Posterior vena cava (tissue), 2 donors: ENCODE measurements at places on chromosomes 7 and 10.
A peak's percentile ranks its signal among the peaks of the same experiment; 100 is the strongest.

DNA sequence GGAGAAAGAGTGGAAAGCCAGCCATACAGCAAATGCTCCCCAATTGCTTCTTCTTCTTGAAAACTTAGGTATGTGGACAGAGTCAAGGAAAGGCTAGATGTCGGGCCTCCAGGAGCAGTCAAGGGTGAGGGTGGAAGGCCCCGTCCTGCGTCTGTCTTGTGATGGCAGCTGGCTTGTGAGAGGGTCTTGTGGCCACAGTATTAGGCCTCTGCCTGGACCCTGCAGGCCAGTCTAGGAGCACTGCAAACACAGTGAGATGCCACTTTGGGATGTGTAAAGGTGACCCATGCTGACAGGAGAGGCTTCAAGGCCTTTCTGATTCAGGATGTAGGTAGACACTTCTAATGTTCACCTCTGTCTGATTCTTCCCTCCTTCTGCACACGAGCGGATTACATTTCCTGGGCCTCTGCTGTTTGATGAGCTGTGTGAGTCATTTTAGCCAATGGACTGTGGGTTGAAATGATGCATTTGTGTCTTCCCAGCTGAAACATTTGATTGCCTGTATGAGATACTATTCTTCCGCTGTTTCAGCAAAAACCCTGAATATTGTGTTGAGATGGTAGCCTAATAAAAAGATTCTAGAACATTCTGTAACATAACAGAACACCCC, 135.4 kb downstream of the EMX2 start:
- no peak for DNase-seq

GRCh38 chr10:73359492-73359891, 828 bp upstream of the CFAP70 start:
- DNase-seq: no peak

GRCh38 chr7:142134909-142135308, 23.4 kb downstream of the MGAM2 start:
- DNase-seq: no peak

- DNase-seq: no peak
Observed at GRCh38 chr10:85168243-85168642, 839.9 kb downstream of the CCSER2 start.

DNA sequence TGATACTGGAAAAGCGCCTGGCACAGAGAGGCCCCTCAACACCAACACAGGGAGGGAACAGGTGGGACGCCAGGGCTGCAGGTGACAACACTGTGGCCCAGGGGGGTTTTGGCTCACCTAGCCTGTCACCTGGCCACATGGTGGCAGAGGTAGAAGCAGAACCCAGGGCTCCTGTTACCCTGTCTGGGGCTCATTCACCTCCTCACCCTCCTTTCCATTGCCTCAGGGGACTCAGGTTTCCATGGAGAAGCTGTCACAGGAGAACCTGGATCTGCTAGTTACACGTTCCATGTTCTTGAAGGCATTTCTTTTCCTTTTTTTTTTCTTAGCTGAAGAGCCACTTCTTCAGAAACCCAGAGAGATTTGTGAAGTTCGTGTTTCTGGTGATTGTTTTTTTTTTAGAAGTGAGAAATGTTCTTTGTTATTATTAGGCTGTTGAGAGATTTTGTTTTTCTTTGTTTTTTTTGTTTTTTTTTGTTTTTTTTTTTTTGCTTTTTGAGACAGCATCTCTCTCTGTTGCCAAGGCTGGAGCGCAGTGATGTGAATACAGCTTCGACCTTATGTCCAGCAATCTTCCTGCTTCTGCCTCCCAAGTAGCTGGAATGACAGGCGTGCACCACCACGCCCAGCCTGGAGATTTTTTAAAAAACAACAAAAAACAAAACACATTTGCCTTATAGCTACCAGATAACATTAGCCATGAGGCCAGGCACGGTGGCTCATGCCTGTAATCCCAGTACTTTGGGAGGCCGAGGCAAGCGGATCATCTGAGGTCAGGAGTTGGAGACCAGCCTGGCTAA, 16.0 kb downstream of the DENND2A start:
- no peak for DNase-seq

DNA sequence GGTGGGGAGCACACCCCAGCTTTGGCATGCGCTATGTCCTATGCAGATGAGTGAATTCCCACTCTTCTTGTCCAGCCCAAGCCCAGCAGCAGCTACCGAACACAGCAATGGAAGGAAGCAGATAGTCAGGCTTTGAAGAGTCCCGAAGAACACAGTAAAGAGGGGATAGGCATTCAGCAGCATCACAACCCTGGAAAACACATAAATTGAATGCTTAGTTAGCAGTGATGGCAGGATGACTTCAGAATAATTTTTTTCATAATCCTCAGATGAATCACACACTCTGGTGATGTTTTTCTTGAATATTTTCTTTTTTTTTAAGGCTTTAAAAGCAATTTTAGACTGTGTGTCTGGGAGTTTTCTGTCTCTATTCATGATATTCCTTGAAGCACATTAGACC, 95.8 kb downstream of the CFAP58 start:
- no peak for DNase-seq

DNA sequence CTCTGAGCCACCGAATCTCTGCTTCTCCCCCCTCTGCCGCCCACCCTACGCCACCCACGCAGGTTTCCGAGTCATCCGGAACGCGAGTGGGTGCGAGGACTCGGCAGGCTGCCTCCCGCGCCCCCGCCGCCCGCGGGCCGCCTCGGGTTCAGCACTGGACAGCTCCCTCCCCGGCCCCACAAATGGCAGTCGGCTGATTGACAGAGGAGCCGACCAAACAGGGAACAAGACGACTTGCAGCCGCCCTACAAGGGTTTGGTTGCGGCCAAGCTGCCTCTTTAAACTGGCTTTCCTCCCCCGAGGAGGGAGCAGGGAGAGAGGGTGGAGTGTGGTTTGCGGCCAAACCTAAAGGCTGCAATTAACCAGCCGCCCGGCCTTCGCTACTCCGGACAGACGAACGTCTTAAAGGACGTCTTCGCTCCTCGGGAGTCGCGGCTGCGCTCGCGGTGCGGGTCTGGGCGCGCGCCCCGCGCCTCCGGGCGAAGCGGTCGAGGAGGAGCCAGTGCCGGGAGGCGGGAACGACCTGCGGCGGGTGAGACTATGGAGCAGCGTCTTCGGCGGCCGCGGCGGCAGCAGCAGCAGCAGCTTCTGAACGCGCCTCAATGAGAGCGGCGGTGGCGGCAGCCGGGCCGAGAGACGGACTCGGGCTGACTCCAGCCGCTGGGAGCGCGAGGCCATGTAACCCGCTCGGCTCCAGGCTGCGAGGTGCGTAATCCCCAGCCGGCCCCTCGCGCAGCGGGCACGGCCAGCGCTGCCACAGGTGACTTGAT, at the start of gene GPR158:
TSS of gene GPR158 (plus strand) at position 541 of the 770 bp plus-strand sequence. CDS start 420 bp downstream, outside the sequence.
- peak; percentile 93 for DNase-seq

- DNase-seq: no peak
Observed at GRCh38 chr7:50264908-50265307, 39.6 kb upstream of the IKZF1 start.

GRCh38 chr10:111034598-111035310, 42.1 kb upstream of the ADRA2A start:
- DNase-seq: no peak

DNA sequence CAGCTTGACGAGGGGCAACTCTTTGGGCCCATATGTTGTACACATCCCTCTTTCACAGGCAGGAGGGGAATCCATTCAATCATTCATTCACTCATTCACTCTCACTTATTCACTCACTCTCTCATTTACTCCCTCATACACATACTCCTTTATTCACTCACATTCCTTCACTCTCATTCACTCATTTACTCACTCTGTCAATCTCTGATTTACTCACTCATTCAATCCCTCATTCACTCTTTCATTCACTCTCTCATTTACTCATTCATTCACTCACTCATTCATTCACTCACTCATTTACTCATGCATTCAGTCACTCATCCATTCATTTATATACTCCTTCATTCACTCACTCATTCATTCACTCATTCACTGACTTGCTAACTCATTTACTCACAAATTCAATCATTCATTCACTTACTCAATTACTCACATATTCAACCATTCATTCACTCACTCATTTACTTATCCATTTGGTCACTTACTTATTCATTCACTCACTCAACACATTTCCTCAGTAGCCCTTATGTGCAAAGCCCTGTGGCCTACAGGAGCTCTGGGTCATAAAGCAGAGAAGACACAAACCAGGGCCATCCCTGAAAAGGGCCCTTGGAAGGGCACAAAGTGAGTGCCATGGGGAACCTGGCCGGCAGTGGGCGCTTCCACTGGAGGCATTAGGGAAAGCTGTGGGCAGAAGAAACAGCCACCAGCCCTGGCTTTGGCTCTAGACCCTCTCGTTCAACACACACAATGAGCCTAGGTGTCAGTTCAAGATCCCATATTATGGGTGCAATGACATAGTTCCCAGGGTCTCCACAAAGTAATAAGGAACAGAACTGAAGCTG, 26.0 kb downstream of the HIP1 start:
- no peak for DNase-seq

- peak; percentile 57 for DNase-seq
Observed at GRCh38 chr7:1689311-1689710, 19.2 kb downstream of the ELFN1 start.

- DNase-seq: no peak
Observed at GRCh38 chr7:28145931-28146330, 34.7 kb downstream of the JAZF1 start.

GRCh38 chr10:90675621-90676020, 182.2 kb downstream of the HTR7 start:
- DNase-seq: no peak

- DNase-seq: no peak
Observed at GRCh38 chr10:80372675-80373074, 16.1 kb downstream of the DYDC2 start.

DNA sequence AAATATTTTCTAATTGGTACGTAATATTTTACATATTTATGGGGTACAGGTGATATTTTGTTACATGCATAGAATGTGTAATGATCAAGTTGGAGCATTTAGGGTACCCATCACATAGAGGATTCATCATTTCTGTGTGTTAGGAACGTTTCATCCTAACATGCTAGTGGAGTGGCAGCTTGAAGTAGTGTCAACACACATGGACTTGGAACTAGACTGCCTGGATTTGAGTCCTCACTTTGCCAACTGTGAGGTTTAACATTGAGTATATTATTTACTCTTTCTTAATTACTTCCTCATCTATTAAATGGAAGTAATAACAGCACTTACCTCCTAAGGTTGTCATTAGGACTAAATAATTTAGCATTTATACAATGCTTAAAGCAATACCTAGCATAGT, 241.9 kb downstream of the PLXDC2 start:
- no peak for DNase-seq

- DNase-seq: no peak
Observed at GRCh38 chr10:65911151-65911835, 1014.5 kb upstream of the LRRTM3 start.
